ENCODE measurements at places on chromosomes 11 and 22.

DNA sequence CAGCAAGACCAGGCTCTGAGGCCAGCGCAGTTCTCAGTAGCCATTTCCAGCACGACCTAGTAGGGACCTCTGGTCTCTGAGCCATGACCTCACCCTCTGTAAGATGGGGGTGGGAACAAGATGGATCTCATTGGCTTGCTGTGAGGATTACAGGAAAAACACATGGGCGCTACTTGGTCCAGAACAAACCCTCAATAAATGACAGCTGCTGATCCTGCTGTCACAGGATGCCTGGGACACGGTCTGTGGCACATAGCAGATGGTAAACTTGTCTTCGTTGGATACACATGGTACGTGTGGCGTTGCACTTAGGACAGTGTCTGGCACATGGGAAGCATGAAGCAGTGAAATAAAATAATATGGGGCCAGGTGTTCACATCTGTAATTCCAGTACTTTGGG, 4.5 kb upstream of the KCTD17 start:
- DNase-seq, result no peak

GRCh38 chr11:289712-290620, 1.0 kb downstream of the PGGHG start:
- no peak for DNase-seq

- DNase-seq, result no peak
Observed at GRCh38 chr11:133291780-133292179, 240.5 kb downstream of the OPCML start.

DNA sequence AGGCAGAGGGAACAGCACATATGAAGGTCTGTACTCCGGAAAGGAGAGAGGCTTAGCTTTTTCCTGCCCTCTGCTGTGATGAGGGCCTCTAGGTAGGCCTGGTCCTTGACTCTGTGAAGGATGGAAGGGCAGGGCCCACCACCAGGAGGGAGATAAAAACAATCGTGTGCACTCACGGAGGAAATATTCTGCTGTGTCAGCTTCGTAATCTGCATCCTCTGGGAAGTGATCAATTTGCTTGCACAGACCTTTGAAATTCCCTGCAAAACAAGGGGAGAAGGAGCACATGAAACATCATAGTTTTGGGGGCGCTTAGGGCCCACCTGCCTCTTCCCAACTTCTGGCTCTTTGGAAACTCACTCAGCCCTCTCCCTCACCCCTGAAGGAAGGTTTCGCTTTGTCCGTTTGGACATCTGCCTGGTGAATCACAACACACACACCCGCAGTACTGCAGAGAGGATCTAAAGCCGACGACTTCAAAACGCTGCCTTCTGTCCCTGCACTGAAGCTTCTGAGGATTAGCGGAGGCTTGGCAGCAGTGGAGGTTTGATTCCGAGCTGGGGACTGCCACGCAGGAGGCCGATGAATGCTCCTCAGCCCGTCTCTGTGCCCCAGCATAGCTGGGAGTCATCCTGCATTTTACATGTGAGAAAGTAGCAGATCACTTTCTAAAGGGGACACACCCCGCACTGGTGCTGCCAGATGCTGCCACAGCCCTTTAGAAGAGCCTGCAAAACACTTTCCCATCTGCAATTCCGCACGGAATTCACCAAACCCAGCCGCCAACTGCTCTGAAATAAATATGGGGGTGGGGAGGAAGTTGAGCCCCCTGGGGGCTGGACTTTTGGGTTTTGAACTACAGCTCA, 58.6 kb upstream of the EIF3D start:
- no peak for DNase-seq

DNA sequence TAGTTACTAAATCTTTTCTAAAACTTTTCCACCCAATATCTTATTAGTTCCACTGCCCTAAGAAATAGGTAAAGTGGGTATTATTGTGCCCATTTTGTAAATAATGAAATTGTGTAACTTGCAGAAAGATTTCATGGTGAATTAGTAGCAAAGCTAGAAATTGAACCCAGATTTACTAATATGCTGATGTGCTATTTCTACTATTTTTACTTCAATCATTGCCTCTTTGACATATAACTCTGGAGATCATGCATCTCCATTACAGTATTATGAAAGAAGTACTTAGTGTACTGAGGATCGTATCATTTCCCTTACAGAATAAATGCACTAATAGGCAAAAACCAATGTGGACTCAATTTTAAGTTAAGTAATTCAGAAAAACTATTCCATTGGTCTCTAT, 119.0 kb downstream of the CSTPP1 start:
- no peak for DNase-seq

DNA sequence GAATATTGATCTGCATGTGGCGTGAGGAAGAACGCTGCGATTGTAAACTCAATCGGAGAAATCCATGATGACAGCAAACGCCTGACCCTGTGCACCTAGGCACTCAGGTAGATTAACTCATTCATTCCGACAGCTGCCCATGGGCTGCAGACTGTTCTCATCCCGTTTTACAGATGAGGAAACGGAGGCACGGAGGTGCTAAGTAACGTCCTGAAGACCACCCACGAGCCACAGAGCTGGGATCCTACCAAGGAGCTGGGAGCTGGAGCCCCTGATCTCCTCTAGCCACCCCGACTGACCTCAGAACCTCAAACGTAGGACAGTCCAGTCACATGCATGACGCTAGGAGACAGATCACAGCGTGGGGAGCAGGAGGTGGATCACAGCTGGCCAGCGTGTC, 1092.7 kb downstream of the BRD1 start:
- no peak for DNase-seq

GRCh38 chr22:36544107-36544620, 15.2 kb upstream of the EIF3D start:
- DNase-seq, result no peak

GRCh38 chr11:111370902-111371578, 8.0 kb downstream of the POU2AF1 start:
- DNase-seq, result no peak

DNA sequence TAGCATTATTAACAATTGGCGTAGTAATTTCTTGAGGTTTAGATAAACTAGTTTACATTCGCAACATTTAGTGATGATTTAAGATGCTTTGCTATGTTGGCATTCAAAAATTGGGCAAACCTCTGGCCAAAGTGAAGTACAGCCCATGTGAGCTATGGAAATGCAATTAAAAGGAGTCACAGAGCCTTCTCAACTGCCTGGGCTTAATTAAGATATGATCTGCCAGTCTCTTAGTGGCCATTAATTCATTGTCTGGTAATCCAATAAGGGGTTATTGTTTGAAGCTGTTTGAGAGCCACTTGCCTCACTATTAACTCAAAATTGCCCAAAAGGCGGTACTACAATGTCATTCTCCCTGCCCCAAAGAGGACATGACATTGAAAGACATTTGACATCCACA, 608.9 kb downstream of the NTM start:
- DNase-seq, result no peak

DNA sequence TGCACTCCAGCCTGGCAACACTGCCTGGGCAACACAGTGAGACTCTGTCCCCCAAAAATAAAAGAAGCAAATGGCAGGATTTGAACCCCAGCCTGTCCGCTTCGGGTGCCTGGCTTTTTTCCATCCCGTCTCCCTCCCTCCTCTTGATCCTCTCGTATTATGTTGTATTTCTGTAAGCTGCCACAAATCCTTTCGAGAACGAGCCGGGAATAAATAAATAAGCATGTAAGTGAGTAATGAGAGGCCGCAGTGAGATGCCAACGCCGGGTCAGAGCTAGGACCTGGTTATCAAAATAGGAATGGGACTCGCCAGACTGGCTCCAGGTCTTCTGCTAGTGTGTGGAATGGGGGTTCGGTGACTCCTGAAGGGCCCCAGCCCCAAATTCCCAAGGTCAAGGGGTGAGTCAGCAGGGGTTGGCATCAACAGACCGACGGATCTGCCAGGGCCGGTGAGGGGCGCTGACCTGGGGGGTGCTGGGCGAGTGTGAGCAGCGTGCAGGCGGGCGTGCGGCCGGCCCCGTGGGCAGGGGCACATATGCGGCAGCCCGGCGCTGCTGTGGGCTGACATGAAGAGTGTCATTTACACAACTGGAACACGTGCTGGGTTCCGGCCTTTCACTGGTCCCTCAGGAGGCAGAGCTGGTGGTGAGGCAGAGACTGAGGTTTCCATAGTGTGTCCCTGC, 47.8 kb downstream of the FLRT1 start:
- DNase-seq, result no peak

DNA sequence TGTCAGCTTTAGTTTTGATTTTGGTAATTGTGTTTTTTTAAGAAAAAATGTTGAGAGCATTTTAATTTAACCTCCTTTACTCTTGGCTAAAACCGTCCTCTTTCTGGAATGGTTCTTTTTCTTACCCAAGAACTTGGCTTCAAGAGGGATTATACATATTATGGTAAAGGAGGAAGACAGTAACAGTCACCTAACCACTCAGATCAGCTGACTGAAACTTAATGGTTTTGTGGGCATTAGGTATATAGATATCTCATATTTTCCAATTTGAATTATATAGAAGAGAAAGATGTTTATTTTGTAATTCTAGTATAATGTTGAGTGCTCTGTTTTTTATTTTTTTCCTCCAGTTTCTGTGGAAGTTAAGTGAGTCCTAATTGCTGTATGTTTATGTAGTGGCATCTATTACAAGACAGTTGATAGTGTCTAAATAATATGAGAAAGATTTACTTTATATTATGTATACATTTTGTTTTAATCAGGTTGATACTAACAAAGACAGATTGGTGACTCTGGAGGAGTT, 36.6 kb upstream of the NCR3LG1 start:
- DNase-seq, result no peak

GRCh38 chr11:55949330-55949729, 13.1 kb upstream of the OR5I1 start:
- no peak for DNase-seq

- DNase-seq, result peak; percentile 81
Observed at GRCh38 chr11:14248580-14248981, 110.4 kb downstream of the RRAS2 start.

DNA sequence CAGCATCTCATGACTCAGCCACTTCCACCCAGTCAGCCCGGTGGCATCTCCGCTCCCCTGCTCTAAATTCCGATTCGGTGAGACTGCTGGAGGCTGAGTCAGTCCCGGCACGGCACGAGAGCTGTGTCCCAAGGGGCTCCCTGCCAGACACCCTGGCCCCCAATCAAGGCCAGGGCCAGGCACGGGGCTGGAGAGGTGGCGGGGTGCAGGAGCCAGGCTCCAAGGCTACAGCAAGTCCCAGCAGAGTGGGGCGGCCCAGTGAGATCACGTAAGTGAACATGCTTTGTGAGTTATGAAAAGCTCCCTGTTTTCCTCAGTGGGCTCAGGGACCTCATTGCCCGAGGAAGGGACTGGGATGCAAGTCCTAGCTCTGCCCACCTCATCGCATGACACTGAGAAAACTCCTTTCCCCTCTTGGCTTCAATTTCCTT, 3.0 kb downstream of the C11orf68 start:
- no peak for DNase-seq

GRCh38 chr22:50481440-50482106, at the start of gene ADM2:
ADM2 (plus strand) TSS chr22:50481543; CDS start chr22:50481848, 305 bp downstream.
- no peak for DNase-seq

DNA sequence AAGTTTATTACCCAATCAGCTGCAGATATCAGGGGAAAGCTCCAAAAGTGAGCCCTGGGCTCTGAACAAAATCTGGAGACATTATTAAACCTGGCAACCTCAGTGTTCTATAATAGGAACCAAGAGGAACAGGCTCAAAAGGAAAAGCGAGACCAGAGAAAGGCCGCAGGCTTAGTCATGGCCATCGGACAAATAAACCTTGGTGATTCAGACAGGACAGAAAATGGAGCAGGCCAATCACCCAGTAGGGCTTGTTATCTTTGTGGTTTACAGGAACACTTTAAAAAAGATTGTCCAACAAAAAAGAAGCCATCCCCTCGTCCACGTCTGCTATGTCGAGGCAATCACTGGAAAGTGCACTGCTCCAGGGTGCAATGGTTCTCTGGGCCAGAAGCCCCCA, 7.7 kb upstream of the PANX1 start:
- no peak for DNase-seq

GRCh38 chr11:10076458-10077141, 217.4 kb downstream of the SBF2 start:
- DNase-seq, result no peak

- no peak for DNase-seq
Observed at GRCh38 chr11:74956397-74957015, 7.4 kb downstream of the SPCS2 start.

DNA sequence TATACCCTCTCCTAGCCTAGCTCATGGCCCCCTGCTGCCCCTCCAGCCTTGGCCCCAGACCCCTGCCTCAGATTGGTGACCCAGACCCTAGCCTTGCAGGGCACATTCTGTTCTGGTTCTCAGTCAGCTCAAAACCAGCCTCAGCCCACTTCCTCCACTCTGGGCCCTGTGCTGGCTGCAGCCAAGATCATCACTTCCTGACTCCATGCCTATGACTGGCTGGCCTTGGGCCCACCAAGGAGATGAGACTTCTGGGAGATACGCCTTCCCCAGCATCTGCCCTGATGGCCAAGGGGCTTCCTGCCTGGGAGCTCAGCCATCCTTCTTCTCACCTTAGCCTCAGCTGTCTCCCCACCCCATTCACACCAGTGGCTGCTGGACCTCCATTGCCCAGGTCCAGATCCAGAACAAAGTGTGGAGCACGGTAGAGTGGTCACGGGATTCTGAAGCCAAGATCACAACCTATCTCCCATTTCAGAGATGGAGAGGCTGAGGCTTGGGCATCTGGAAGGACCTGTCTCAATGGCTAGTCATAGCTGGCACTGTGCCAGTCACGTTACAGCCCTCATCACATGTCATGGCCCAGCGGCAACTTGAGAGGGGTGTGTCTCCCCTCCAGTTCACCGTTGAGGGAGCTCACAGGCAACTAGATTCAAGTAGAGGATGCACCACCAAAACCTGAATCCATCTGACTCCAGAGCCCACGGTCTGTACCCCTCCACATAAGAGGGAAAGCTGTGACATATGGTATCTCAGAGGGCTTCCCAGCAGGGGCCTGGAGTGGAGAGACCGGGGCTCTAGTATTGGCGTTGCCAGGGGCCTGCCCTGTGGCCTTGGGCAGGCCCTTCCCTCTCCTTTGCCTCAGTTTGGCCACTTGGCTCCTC, 43.0 kb upstream of the KLHL35 start:
- no peak for DNase-seq

DNA sequence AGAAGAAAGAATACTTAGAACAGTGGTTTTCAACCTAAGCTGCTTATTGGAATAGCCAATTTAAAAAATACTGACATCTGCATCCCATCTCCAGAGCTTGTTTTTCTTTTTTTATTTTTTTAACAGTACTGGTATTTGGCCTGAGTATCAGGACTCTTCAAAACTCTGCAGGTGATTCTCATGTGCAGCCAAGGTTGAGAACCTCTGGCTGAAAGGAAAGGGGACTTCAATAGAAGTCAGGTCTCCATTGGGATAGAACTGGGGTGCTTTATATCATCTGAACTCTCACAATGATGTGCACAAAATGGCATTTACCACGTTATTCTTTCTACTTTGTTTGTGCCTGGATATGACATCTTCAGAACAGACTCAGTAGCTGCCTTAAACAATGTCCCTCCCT, 55.3 kb downstream of the BBOX1 start:
- no peak for DNase-seq

- no peak for DNase-seq
Observed at GRCh38 chr11:59643390-59643789, 25.4 kb downstream of the PATL1 start.
